CD4-positive, alpha-beta T cell treated with Interleukin-4 for 4 hours (primary cell): ENCODE measurements at places on chromosomes 5 and 9.

DNA sequence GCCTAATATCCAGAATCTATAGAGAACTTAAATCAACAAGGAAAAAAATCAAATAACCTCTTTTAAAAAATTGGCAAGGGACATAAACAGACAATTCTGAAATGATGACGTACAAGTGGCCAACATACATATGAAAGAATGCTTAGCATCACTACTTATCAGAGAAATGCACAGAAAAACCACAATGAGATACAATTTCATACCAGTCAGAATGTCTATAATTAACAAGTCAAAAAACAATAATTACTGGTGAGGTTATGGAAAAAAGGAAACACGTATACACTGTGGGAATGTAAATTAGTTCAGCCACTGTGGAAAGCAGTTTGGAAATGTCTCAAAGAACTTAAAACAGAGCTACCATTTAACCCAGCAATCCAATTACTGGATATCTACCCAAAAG lies 1192.0 kb downstream of the CDH12 start:
- DNase-seq, result no peak

- DNase-seq, result no peak
Observed at GRCh38 chr9:114551750-114552685, 35.6 kb upstream of the ATP6V1G1 start.

GRCh38 chr9:130522233-130522808 lies 57.1 kb upstream of the FUBP3 start:
- DNase-seq, result no peak

DNA sequence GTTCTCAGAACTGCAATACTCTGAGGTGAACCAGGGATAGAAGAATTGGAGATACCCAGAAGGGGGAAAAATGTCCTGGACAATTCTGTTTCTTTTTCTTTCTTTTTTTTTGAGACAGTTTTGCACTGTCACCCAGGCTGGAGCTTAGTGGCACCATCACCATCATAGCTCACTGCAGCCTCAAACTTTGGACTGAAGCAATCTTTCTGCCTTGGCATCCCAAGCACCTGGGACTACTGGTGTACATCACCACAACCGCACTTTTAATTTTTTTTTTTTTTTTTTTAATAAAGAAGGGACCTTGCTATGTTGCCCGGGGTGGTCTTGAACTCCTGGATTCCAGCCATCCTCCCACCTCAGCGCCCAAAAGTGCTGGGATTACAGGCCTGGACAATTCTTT lies 1.9 kb downstream of the EMB start:
- DNase-seq, result no peak

DNA sequence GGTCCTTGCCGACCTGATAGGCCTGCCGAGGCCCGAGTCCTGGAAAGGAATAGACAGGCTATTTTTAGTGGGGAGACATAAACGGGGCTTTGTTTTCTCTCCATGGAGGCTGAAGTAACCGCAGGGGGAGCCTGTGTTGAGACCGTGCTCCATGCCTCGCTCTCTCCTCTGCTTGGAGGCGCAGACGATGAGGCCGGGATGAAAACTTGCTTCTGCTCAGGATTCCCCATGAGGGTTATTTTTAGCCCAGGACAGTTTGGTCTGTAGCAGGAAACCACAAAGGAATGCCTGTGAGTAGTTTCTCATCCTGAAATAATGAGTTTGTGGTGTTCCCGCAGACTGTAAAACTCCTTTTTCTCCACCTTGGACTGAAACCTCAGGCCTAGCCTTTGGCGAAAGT lies 81.9 kb upstream of the RARS1 start:
- DNase-seq, result no peak

- no peak for DNase-seq
Observed at GRCh38 chr5:80161165-80161564, 94.7 kb downstream of the SERINC5 start.

GRCh38 chr9:128684325-128685199 lies 4.5 kb upstream of the SET start:
- peak; percentile 76 for DNase-seq

GRCh38 chr5:171562822-171563221 lies 143.4 kb downstream of the FGF18 start:
- no peak for DNase-seq

DNA sequence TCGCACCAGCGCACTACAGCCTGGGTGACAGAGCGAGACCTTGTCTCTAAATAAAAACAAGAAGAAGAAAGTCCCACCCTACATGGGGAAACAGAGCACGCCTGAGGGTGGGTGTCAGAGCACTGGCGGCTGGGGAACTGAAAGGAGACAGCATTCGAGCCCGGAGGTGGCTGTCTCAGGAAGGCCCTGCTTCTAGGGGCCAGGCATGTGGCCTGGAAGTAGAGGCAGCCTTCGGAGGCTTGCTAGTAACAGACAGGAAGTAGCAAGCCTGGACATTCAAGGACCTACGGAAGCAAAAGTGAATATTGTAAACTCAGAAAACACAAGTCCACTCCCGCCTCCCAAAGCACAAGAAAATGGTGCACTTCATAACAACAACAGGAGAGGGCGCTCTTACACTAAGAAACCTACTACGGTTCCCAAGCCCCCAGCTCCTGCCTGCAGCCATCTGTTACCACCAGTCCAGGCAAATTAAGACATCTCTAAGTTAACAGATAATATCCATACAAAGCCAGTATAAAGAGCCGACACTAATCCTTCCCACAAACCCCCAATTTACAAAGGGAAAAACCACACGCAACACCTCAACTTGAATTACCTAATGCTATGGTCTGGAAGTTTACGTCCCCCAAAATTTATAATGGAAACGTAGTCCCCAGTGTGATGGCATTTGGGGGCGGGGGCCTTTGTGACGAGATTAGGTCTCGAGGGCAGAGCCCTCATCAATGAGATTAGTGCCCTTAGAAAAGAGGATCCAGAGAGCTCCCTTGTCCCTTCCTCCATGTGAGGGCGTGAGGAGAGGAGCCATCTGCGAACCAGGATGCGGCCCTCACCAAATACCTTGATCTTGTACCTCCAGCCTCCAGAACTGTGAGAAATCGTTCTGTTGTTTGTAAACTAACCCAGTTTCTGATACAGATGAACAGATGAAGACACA lies 7.7 kb downstream of the RASGEF1C start:
- DNase-seq, result no peak

DNA sequence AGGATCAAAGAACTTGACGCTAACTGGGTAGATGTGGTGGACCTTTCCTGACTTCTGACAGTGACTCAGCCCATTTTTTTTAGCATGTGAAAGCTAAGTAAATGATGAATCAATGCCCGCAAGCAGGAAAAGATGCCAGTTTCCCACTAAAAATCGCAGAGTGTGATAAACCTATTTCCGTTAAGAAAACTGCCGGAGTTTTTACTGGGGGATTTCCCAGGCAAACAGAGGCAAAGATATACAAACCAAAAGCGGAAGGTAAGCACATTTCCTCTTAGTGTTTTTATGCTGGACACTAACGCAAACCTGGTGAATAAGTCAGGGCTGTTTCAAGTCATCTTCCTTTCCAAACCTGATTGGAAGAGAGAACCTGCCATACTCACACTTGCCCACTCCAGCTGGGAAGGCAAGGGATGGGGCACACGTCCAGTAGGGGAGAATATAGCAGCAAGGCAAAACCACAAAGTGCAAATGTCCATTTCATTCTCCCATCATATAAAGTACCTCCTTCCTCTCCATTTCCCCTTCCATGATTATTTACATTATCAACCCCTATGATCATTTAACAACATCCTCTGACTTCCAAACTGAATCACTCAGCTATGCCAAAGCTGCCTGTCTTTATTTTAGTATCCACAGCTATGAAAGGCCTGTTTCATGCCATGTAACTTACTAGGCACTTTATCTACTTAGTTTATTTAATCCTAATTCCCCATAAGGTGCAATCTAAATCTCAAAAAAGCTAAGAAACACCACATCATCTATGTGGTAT lies 349.7 kb upstream of the RFX3 start:
- no peak for DNase-seq

DNA sequence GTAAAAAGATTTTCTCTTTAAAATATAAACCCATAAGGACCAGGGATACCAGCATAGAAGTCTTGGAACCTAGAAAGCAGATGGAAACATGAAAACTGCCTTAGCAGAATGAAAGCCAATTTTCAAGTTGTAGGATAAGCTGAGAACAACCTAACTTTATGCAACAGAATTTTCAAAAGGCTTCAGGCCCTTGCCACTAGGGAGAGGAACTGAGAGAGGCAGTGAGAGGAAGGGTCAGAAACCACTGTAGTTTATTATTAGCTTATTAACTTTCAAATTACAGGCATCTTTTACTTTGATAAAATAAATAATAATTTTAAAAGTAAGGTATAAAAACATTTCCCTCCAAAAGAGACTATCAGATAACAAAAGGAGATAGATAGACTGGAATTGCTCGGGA lies 33.4 kb downstream of the FAM81B start:
- no peak for DNase-seq

- no peak for DNase-seq
Observed at GRCh38 chr9:7300484-7300883, 499.1 kb downstream of the DMAC1 start.

- DNase-seq, result no peak
Observed at GRCh38 chr5:19619571-19619970, 368.4 kb downstream of the CDH18 start.

DNA sequence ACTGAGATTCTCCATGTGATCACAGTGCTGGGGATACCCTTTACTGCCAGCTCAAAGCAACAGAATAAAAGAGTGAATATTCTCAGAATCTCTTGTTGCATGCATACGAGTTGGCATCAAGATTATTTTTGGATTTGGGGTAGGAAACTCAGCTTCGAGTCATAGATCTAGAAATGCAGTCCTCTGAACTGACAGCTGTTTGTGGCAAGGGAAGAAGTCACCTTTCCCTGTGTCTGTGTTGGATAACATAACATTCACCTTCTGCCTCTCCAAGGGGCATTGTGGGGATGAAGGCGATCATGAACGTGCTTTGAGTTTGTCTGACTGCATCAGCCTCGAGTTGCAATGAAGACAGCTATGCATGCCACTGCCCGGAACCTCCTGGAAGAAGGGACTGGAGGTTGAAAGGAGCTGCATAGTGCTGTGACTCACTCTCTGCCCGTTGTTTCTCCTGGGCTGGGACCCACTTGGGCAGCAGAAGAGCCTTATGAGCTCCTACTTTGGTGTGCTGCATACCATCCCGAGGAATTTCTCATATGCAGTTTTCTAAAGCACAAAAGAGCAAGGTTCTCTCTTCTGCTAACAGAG lies 231.7 kb downstream of the ARHGAP26 start:
- DNase-seq, result no peak

GRCh38 chr5:112876362-112876761 lies 15.3 kb downstream of the SRP19 start:
- DNase-seq, result no peak

GRCh38 chr9:117178596-117179375 lies 236.1 kb downstream of the ASTN2 start:
- no peak for DNase-seq

DNA sequence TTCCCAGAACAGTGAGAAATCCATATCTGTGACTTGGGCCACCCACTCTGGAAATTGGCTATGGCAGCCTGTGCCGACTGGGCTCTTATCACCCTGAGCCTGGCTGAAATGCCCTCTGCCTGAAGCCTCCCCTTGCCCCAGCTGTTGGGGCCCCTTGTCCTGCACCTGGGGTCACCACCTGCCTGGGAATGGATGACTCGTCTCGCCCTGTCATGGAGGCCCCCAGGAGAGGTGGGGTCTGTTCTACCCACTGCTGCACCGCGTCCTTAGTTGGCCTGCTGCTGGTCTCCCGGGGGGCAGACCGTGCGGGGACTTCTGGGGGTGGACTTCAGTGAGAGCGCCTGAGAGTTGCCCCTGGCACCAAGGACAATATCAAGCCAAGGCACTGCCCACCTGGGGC lies 46.6 kb upstream of the COL5A1 start:
- DNase-seq, result no peak

- DNase-seq, result peak; percentile 30
Observed at GRCh38 chr9:34929506-34930102, 28.5 kb upstream of the PHF24 start.
